ELR (cell line): ENCODE measurements at places on chromosomes 1 and 21.

- DNase-seq: no peak
Measured at GRCh38 chr1:173383351-173383750, 93.8 kb upstream of the PRDX6 start.

DNA sequence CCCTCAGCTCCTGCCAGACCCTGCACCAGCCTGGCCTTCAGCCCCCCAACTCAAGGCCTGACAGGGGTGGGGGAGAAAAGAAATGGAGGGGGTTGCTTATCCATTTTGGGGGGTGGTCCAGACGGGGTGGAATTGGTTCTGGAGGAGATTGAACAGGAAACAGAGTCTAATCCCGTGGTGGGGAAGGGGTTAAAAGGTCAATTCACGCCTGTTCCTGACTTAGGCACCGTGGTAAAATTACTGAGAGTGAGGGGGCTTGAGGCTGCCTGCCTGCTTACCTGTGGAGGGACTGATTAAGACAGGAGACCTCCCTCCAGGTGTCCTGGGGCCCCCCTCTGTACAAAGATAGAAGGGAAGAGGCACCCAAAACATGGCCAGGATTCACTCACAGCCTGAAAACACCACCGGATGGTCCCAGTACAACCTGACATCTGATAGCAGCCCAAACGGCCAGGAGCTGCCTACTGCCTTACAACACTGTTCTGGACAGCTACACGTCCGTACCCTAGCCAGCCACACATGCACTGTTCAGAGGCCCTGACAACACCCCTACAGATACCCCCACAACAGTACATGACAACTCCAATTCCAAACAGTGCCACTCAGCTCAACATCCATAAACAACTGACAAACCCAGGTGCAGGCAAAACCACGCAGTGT lies 31.8 kb downstream of the AHDC1 start:
- no peak for DNase-seq

DNA sequence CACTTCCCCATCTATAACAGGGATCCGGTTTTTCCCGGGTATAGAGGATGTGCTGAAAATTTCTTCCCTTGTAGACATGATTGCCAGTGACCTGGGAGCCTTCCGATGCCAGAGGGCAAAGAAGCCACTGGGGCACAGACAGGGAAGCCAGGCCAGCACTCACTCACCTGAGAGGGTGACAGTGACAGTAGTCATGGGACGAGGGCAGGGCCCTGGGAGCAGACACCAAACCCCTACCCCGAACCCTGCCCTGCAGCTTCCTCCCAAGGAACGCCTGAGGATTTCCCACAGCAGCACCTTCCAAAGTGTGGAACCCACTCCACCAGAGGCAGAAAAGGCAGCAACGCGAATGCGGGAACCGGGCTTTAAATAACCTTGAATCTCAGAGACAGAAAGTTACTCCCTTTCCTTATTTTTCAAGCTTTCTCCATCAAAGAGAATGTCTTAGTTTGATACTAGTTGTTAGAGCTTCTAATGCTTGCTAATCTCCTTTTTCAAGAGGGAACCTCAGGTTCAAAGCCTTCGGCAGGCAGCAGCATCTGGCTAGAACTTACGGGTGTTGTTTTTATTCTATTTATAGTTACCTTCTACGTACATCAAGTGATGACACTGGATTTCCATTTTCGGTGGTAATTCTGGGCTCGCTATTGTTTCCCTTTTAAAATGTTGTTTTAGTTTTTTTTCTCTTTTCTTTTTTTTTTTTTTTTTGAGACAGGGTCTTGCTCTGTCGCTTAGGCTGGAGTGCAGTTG lies 2.8 kb downstream of the DDOST start:
- no peak for DNase-seq

DNA sequence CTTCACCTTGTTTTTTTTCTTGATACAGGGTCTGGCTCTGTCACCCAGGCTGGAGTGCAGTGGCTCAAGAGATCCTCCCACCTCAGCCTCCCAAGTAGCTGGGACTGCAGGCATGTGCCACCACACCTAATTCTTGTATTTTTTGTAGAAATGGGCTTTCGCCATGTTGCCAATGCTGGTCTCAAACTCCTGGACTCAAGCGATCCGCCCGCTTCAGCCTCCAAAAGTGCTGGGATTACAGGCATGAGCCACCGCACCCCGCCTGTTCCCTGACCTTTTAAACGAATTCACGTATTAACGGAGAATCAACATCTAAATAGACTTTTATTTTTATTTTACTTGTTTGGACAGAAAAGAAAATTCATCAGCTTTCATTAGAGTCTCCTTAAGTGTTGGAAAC lies 104.8 kb downstream of the PGBD5 start:
- no peak for DNase-seq

DNA sequence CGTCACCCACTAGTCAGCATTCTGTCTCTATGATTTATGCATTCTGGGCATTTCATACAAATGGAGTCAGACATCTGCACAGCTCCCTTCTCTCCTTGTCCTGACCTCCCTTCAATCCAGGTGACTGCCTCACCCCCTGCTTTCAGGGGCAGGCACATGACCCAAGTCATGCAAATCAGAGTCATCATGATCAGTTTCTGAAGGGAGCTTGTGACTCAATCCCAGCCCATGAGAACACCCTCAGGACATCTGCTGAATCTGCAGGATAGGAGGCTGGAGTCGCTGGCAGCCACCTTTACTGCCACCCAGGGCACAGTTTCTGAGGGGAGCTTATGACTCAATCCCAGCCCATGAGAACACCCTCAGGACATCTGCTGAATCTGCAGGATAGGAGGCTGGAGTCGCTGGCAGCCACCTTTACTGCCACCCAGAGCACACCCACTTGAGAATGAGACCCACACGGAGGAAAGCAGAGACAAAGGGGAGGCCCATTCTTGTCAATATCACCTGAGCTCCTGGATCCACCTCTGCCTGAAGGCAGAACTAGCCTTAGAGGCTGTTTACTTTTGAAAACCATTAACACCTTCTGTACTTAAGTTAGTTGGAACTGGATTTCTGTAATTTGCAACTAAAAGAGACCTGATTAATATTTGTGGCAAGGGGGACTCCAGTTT lies 62.3 kb upstream of the SLC25A33 start:
- peak; percentile 79 for DNase-seq

GRCh38 chr1:221907166-221907932 lies 165.5 kb upstream of the DUSP10 start:
- no peak for DNase-seq

DNA sequence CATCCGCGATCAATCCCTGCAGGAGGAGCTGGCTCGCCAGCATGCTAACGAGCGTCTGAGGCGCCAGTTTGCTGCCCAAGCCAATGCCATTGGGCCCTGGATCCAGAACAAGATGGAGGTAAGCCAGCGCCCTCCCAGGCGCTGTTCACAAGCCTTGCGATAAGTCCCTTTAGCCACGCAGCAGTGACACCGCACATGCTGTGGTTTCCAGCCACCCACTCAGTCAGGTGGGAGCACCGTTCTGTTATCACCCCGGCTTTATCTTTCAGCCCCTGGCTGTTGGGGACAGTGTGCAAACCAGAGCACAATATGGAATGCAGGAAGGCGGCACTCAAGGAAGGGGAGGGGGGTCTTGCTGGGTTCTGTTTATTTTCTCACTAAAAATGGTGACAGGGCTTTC lies 41.1 kb upstream of the MTR start:
- no peak for DNase-seq

DNA sequence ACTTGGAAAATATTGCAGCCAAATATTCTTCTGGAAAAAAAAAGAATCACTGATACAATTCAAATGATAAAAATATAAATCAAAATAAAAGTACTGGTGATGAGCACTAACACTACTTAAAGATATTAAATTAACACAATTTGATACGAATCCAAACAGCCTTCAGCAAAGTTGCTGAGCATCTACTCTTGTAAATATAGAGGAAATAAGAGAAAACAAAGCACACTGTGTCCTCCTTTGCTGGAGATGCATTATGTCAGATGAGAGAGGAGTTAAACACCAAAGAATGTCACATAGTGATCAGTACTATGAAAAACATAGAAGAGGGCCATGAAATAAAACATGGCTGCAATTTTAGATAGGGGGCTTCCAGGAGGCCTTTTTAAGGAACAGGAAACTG lies 177.4 kb upstream of the RNPC3 start:
- DNase-seq: no peak

GRCh38 chr21:45970674-45971615 lies 10.6 kb upstream of the COL6A1 start:
- peak; percentile 63 for DNase-seq

- DNase-seq: no peak
Measured at GRCh38 chr1:23878668-23879067, 10.6 kb upstream of the FUCA1 start.

DNA sequence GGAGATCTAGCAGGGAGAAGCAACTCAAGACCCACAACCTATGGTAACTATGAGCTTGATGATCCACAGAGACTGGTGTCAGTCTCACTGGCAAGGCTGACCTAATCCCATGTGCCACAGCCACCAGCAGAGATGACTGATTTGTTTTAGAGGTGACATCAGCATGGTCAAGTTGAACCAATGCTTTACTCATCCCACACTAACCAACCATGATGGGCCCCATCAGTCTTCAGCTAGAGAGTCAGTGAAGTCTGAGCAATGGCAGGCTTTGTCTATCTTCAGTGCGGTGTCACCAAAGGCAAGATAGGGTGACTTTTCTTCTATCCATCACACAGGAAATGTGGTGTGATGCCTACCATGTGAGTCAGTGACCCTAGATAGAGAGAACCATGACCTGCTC lies 1470.7 kb downstream of the NCAM2 start:
- peak; percentile 1 for DNase-seq

- DNase-seq: peak; percentile 87
Measured at GRCh38 chr1:236502972-236503639, 20.7 kb upstream of the LGALS8 start.

DNA sequence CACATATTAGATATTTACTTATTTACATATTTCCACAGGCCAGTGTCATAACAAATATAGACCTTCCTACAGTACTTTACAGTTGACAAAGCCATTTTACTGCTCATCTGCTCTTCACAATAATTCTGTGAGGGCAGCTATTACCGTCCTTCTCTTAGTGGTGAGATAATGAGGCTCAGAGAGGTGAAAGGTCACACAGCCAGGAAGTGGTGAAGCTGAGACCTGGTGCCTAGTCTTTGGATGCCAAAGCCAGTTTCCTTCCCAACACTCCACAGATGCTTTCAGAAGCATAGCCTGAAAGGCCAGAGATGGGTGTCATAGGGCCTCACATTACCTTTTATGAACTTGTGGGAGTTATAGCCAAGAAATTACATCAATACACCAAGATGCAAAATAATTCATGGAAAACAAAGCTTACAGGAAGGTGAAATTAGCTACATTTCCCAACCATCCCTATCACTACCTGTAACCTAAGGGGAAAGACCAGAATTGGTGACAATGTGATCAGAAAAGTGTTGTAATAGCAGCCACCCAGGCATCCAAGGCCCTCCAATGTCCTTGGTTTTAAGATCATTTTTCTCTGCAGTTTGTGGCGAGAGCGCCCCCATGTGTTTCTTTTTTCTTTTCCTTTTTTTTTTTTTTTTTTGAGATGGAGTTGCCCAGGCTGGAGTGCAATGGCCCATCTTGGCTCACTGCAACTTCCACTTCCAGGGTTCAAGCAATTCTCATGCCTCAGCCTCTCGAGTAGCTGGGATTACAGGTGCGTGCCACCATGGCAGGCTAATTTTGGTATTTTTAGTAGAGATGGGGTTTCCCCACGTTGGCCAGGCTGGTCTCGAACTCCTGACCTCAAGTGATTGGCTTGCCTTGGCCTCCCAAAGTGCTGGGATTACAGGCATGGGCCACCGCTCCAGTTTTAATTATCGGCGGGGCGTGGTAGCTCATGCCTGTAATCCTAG lies 26.5 kb upstream of the RPL11 start:
- peak; percentile 56 for DNase-seq

DNA sequence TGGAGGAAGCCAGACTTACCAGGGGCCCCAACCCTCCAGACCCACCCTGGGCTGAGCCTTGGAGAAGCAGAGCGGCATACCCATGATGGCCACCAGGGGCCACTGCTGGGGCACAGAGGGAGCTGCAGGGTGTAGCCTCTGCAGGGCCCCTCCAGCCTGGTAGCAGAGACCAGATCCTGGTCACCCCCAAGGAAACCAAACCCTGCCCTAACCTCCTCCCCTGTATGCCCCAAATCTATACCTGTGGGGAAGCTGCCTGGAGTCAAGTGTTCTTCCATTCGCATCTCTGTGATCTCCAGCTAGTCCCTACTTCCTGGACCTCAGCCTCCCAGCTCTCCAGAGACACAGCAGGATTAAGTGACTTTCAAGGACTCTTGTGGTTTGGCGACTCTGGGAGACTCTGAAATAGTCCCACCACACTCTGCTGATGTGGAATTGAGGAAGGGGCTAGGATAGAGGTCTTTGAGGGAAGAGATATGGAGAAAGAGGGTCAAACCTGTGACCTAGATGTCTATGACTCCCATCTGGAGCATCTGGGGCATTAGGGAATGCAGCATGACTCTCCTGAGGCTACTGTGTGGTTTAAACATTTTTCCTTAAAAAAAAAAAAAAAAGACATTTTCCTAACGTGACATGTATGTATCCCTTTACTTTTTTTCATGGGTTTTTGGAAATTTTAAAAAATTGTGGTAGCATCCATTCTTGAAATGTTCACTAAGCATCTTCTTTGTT lies 119.2 kb upstream of the IPO9 start:
- DNase-seq: peak; percentile 83

DNA sequence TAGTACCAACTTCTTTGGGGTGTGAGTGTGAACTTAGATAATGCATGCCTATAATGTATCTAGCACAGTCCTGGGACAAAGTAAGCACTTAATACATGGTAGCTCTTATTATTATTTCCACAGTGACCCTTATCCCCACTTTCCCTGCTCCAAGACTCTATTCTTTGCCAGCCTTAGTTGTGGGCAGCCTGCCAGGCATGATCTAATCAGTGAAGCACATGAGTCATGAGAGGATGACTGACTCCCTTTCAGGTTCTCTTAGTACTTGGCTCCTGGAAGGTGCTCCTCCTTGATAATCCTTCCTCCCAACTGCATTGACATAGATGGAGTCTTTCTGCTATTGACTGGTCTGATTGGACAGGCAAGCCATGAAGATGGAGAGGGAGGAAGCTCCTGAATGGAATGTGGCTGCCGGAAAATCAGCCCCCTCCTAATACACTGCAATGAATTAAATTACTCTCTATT lies 17.4 kb upstream of the GNG12 start:
- peak; percentile 97 for DNase-seq

- DNase-seq: peak; percentile 77
Measured at GRCh38 chr1:213122514-213122929, 71.5 kb downstream of the RPS6KC1 start.

DNA sequence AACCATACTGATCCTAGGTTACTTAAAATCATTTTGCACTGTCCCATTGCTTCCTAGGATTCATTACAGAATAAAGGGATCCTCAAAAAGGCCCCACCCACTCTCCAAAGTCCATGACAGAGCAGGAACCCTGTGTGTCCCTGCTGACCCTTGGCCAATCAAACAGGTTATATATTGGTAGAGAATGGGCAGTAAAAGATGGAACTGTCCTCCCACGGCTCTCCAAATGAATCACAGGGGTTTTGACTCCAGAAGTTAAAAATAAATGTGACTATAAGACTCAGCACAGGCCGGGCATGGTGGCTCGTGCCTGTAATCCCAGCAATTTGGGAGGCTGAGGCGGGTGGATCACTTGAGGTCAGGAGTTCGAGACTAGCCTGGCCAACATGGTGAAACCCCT lies 65.5 kb downstream of the ACOT7 start:
- no peak for DNase-seq

- DNase-seq: peak; percentile 61
Measured at GRCh38 chr1:6794164-6794563, 8.9 kb downstream of the CAMTA1 start.

- DNase-seq: no peak
Measured at GRCh38 chr1:215219372-215219771, 136.8 kb downstream of the KCNK2 start.
